ENCODE measurements at places on chromosomes 11 and 22.
A peak's percentile ranks its signal among the peaks of the same experiment; 100 is the strongest.

- no peak for DNase-seq
Measured at GRCh38 chr11:72084076-72084475, 3.4 kb downstream of the LRRC51 start.

- no peak for DNase-seq
Measured at GRCh38 chr11:86473991-86474833, 99.5 kb downstream of the CCDC81 start.

DNA sequence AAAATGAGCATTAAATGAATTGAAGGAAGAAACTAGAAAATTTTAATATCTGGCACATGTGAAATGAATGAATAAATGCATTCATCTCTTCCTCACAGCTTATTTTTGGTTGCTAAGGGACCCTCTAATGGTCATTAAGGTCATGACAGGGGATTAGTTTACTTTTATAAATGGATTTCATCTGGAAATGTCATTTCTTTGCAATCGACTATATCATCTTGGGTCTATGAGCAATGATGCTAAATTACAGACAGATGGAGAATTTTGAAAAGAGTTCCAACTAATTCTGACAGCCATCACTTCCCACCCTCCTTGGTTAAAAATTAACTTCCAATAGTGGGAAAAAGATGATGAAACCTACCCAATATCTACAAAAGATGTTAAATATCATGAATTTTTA, 98.0 kb downstream of the KIF18A start:
- peak; percentile 14 for DNase-seq

GRCh38 chr11:18722293-18722637, 3.7 kb downstream of the IGSF22 start:
- DNase-seq: no peak

DNA sequence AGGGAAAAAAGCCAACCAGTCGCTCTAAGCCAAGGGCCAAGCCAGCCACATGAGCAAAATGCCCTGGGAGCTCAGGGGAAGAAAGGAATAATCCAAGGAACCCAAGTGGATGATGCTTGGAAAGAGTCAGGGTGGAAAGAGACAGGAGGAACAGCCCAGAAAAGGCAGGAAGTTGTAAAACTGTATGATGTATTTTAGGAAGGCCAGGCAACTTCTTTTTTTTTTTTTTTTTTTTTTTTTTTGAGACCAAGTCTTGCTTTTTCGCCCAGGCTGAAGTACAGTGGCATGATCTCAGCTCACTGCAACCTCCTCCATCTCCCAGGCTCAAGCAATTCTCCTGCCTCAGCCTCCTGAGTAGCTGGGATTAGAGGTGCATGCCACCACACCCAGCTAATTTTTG, 1.6 kb downstream of the LGALS12 start:
- no peak for DNase-seq

GRCh38 chr11:34793666-34794065, 122.5 kb downstream of the APIP start:
- no peak for DNase-seq

DNA sequence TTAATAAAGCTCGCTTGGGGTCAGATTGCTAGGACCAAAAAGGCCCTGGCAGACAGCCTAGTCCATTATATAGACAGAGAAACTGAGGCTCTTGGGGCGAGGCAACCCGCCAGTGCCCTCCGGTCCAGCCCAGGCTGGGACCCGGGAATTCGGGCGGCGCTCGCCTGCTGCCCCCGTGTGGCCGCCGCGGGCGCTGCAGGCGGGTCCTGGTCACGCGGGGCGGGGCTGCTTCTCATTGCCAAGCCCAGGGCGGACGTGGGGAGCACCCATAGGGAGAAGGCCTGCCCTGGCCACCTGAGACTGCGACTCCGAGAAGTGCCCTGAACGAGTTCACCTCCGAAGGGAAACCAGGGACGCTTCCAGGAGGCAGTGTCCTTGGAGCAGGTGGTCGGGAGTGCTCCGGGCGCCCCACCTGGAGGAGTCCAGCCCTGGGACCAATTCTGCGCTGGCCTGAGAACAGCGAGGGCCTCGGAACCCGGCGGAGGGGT, 36.0 kb upstream of the CSNK1E start:
- no peak for DNase-seq

DNA sequence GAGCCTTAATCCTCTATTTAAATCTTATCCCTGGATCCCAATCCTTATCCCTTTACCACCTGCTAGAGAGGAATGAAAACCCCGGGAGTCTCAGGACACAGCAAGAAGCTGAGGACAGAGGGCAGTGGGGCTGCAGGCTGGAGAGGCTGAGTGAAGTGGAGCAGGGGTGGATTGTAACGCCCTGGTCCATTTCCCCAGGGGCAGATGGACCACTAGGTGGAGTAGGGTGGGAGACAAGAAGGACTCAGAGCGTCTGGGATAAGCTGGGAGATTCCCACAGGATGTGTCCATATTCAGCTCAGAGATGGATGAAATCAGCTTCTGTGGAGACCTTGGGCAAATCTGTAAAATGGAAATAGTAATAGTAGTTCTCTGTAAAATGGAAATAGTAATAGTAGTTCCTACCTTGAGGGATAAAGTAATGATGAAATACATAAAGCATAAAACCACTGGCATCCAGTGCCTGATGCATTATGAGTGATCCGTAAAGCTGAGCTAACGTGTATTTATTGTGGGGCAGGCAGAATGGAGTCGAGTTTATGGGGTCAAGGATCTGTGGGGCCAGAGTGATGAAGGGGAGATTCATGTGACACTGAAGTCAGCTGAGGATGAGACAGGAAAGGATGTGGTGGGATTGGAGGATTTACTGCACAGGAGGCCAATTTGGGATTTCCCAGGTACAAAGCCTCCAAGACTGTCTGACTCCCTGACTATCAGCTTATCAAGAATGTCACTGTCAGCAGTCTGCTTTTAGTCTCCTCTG, 1.9 kb upstream of the ROBO4 start:
- DNase-seq: no peak

GRCh38 chr11:102346456-102346747, 612 bp upstream of the BIRC2 start:
- no peak for DNase-seq

- DNase-seq: no peak
Measured at GRCh38 chr11:119749006-119749565, 20.1 kb upstream of the NECTIN1 start.

GRCh38 chr22:44092636-44093220, 68.6 kb downstream of the PARVB start:
- DNase-seq: no peak

DNA sequence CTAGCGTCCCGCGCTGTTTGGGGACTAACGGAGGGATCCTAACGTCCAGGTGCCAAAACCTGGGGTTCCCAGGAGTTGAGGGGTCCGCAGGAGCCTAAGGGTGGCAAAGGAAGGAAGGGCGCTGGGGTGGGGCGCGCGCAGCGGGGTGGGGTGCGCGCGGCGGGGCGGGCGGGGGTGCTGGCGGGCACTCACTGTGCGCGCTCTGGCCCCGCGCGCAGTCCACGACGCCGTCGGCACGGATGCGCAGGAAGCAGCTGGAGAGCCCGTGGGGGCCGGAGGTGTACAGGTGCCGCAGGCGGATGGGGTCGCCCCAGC, 412 bp downstream of the FGF19 start:
- no peak for DNase-seq

DNA sequence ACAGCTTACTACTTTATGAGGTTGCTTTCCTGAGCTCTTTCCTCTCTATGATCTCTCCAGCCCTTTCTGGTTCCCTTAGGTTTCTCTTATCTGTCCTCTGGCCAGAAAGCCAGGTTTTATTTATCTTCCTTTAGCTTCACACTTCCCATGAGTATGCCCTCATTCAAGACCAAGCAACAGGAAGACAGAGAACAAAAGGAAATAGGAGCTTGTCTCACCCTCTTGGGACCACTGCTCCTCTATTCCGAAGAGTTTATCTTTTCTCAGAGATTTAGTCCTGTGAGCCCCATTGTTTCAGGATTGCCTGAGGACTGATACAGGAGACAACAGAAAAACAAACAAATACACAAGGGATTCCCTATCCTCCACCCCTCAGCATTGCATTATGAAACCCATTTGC, 62.4 kb upstream of the CCDC179 start:
- no peak for DNase-seq

DNA sequence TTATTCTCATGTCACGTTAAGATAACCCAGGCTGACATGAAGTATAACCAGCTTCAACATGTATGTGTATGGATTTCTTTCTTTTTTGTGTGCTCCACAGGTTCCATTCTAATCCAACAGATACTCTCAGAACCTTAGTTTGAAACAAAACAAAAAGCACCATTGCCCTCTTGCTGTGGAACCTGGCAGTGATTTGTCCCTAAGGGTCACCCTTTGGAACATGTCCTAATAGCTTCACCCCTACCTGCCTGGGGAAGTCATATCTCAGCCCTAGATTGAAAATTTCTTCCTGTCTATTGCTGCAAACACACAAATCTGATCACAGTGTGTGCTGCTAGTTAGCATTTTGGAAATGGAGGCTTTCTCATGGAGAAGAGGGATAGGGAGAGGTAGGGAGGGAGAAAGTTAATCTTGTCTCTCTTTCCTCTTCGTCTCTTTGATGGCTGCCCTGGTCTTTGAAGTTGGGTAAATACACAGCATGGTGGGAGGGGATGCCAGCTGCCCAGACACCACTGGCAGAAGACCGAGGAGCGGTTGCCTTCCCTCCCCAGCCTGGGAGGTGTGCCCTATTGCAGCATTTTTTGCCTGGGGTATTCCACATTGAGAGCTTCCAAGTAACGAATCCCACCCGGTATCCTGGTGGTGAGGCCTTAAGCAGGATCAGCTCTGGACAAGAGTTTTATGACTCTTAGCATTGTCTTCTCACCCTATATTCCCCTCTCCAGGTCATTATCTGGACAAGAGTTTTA, 11.6 kb upstream of the CADM1 start:
- no peak for DNase-seq

- no peak for DNase-seq
Measured at GRCh38 chr22:45627489-45628233, 44.0 kb upstream of the ATXN10 start.

DNA sequence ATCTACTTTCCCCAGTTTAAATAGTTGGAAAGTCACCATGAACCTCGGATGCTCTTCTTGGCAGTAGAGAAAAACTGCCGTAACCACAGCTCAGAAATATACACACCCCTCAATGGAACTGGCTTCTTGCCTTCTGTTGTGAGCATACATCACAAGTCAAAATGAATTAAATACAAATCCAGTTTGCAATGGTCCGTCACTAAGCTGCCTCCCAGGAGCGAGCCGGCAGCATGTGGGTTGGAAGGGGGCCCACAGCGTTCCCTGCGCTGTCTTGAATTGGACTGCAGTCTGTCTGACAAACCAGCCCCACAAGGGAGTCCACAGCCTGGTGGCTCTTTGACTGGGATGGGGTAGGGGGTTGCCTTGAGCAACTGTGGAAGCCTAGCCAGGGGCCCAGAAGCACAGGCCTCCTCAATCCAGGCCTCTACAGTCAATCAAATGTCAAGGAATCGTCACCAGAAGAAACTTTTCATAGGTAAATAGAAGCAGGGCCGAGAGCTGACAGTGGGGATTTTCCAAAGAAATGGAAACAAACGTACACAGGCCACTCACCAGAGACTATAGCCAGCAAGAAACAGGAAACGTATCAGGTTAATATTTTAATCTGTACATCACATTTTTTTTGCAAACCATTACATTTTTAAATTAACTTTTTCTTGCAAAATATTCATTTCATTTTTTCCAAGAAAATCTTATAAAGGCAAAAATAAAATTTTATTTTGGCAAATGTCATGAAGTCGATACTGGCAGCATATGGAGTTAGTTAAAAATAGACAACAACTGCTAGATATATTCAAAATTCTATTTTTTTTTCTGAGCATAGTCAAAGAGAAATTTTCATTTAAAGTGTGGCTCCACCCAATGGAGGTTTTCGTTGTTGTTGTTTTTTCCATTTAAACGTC, 38.5 kb downstream of the C11orf58 start:
- no peak for DNase-seq

DNA sequence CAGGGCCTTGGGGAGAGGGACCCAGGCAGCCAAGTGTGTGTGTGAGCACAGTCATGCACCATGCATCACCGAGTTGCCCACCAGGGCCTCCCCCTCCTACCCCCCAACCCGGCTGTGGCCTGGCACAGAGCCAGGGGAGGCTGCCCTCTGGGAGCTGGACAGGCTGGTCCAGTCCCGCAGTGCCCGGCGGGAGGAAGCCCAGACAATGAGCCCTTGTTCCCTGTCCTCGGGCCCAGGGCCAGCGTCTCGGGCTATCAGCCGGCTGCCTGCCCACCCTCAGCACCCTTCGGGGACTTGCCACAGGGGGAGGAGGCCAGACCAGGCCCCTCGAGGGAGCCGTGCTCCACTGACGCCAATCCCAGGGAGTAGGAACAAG, 4.5 kb downstream of the LRRC75B start:
- DNase-seq: no peak

DNA sequence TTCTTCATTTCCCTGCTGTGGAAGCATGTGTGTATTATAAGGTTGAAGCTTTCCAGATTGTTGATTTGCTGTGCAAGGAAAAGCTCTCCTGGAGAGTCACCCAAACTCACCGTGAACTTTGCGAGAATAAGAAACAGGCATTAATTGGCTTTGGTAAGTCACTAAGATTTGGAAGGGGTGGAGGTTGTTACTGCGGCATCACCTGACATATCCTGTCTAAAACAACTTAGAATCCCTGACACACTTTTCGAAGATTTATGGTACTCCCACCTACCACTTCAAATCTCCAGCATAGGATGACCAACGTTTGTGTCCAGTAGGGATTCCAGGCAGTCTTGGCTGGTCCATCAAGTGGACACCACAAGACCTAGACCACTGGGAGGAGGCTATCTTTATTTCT, 518.3 kb downstream of the MN1 start:
- DNase-seq: no peak

DNA sequence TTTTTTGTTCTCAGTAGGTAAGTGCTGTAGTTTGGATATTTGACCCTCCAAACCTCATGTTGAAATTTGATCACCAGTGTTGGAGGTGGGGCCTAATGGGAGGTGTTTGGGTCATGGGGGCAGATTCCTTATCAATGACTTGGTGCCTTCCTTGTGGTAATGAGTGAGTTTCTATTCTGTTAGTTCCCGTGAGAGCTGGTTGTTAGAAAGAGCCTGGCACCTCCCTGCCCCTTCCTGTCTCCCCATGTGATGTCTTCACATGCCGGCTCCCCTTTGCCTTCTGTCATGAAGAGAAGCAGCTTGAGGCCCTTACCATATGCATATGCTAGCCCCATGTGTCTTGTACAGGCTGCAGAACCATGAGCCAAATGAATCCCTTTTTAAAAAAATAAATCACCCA, 138.3 kb downstream of the TMEM135 start:
- peak; percentile 20 for DNase-seq

DNA sequence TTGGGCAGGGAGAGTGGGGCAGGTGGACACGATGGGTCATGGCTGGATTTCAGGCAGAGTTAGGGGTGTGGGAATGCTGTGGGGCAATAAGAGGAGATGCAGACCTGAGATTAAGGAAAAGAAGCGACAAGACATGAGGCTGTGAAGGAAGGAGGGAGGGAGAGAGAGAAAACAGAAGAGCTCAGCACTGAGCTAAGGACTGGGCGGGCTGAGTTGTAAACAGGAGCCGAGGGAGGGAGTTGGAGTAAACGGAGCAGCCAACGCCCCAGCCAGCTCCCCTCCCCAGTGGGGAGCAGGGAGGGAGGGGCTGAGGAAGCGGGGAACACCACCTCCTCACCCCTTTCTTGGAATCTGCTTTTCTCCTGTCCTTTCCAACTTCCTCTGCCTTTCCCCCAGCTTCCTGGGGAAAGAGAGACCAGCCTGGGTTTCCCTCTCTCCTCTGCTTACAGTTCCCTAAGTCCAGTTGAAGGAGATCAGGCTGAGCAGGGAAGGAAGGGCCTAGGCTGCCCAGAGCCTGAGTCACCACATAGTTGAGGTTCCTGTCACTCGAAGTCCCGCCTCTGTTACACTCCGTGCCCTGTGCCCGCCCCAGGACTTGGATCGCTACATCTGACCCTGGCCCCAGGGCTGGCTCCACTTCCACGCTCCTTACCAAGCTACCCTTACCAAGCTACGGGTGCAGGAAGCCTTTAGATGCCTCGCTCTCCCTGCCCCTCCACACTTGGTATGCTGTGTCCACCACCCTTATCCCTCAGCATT, 6.7 kb upstream of the AHNAK start:
- DNase-seq: peak; percentile 94
